Neural crest cell (in vitro differentiated cells): ENCODE measurements at places on chromosomes 7 and 10. TPM values are rescaled to one million over a fixed set of nuclear protein-coding genes. Genes with fewer than 3 reads are reported as not detected.

- no peaks in the 10 kb centered on the region for H3K27me3 ChIP-seq
- H3K36me3 ChIP-seq, result no peaks in the 10 kb centered on the region
- no peak overlapping the region for H3K4me3 ChIP-seq
- DNase-seq, result no peak
These were observed 148.9 kb upstream of the FEZF1 start for GRCh38 chr7:122453432-122453831.

- H3K4me1 ChIP-seq, result no peaks in the 10 kb centered on the region
- H3K4me3 ChIP-seq, result no peak overlapping the region
- peaks cover 2% of the 10 kb centered on the region for H3K36me3 ChIP-seq
These were observed 62.2 kb downstream of the AKR1E2 start for GRCh38 chr10:4888236-4888635.

- H3K4me3 ChIP-seq, result peak overlapping the region; percentile 42
- peaks cover 31% of the 10 kb centered on the region for H3K4me1 ChIP-seq
- peaks cover 6% of the 10 kb centered on the region for H3K36me3 ChIP-seq
- H3K27me3 ChIP-seq, result no peaks in the 10 kb centered on the region
These were observed 242.7 kb upstream of the SEMA3C start for GRCh38 chr7:81161451-81162075.

GRCh38 chr7:5638994-5639393 lies 142.5 kb downstream of the RNF216 start:
- peak overlapping the region; percentile 89 for H3K27ac ChIP-seq
- DNase-seq, result no peak
- H3K4me1 ChIP-seq, result peaks cover 59% of the 10 kb centered on the region

DNA sequence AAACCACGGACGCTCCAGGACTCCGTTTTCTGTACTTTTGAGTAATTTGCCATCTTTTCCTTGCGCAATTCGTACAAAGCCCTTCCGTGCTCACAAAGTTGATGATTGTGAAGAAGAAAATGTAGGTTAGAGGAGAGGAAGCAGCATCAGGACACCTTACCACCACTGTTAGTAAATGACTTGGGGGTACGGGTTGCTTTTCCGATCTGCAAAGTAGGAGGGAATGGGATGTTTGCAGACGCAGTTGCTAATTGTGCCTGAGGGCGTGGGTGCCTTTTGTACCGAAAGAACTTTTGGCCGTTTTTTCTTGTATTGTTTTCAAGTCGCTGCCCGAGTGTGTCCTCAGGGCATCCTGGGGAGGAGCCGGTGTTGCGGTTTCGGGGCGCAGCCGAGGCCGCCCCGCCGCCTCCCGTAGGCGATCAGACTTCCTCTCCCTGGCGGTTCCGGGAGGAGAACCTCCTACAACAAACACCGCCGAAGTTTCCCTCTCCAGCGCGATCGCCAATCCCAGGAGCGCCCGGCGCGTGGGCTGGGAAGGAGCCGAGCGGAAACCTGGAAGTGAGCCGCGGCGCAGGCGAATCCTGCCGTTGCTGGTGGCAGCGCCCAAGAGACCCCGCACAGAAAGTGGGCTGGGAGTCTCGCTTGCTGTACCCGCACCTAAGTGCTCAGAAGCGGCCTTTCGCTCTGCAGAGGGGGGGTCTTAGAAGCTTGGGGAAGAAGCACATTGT lies 1.0 kb downstream of the PRR15 start:
- peaks cover 23% of the 10 kb centered on the region for H3K4me1 ChIP-seq
- DNase-seq, result peak; percentile 20
- no peak overlapping the region for H3K27ac ChIP-seq

DNA sequence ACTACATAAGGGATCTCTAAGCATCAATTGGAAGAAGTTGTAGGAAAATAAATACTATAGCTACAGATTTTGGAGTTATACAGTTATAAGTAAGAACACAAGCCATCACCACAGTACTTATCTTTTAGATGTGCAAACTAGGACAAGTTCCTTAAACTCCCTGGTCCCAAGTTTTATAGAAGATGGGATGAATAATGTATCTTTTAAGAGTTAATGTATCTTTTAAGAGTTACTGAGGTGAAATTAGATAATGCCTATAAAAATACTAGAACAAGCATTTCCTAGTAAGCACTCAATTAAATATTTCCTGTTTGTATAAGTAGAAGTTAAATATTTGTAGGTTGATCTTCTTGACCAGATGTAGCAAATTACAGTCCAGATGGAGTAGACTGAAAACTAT lies 56.8 kb downstream of the SEMA3A start:
- H3K27me3 ChIP-seq, result no peaks in the 10 kb centered on the region
- H3K4me1 ChIP-seq, result peaks cover 34% of the 10 kb centered on the region
- peaks cover 12% of the 10 kb centered on the region for H3K36me3 ChIP-seq
- H3K27ac ChIP-seq, result no peak overlapping the region

DNA sequence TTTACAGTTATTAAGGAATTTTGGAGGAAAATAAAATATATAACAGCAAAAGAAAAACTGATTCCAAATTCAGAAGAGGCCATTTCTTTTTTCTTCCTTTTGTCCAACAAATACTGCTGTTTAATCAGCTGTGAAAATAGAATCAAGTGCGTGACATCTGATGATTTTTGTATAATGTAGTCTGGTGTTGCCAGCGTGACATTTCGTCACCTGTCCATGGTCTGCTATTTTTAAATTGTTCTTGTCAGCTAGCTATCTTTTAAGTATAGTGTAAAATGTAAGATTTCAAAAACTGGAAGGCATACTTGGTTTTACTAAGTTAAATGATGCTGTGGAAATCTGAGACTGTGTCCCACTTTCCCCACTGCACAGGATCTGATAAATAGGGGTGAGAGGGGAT lies 105.9 kb downstream of the CPEB3 start:
- no peaks in the 10 kb centered on the region for H3K4me1 ChIP-seq
- H3K27me3 ChIP-seq, result no peaks in the 10 kb centered on the region
- H3K4me3 ChIP-seq, result no peak overlapping the region

GRCh38 chr10:116848032-116848943 lies 1.0 kb upstream of the ENO4 start:
- H3K4me1 ChIP-seq, result peaks cover 17% of the 10 kb centered on the region
- peak overlapping the region; percentile 94 for H3K27ac ChIP-seq
- no peaks in the 10 kb centered on the region for H3K36me3 ChIP-seq
- peaks cover 21% of the 10 kb centered on the region for H3K27me3 ChIP-seq

GRCh38 chr10:75049316-75050148 lies 61.9 kb upstream of the SAMD8 start:
- H3K4me3 ChIP-seq, result no peak overlapping the region
- no peaks in the 10 kb centered on the region for H3K27me3 ChIP-seq
- DNase-seq, result no peak
- H3K27ac ChIP-seq, result no peak overlapping the region
- H3K36me3 ChIP-seq, result no peaks in the 10 kb centered on the region

DNA sequence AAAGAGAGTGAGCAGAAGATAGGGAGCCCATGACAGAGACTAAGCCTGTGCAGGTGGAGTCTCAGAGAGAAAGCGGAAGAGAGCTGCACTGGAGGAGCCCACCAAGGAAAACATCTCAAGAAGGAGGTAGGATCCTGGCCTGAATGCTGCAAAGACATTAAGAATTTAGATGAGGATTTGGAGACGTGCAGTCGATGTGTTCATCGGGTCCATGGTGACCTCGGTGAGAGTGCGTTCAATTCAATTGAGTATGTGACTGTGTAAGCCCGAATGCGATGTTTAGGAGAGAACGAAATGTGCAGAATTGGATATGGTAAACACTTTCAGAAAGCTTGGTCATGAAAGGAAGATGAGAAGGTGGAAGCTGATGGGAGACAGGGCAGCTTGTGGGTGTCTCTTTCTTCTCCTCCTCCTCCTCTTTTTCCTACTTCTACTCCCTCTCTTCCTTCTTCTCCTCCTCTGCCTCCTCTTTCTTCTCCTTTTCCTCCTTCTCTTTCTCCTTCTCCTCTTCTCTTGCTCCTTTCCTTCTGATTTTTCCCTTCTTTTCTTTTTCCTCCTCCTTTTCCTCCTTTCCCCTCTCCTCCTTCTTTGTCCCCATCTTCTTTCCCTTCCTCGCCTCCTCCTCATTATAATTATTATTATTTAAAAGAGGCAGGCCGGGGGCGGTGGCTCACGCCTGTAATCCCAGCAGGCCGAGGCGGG lies 276.0 kb downstream of the RPS24 start:
- no peaks in the 10 kb centered on the region for H3K36me3 ChIP-seq
- H3K27me3 ChIP-seq, result peaks cover 2% of the 10 kb centered on the region
- no peak for DNase-seq
- H3K4me1 ChIP-seq, result peaks cover 24% of the 10 kb centered on the region

DNA sequence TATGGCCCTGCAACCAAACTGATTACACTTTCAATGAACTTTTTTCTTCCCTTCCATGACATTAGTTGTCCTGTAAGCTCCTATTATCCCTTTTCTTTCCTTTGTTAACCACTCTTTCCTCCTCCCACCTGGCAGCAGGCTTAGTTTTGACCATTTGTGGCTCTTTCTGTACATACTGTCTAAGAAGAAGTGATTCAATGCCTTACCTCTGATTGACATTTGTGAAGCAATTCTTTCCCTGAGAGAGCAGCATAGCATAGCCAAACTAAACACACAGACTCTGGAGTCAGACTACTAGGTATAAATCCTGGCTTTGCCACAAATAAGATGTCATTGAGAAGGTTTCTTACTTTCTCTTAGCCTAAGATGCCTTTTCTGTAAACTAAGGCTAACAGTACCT lies 48.9 kb downstream of the AHR start:
- H3K27ac ChIP-seq, result peak overlapping the region; percentile 32
- H3K4me1 ChIP-seq, result peaks cover 7% of the 10 kb centered on the region
- peaks cover 23% of the 10 kb centered on the region for H3K36me3 ChIP-seq
- H3K27me3 ChIP-seq, result no peaks in the 10 kb centered on the region

DNA sequence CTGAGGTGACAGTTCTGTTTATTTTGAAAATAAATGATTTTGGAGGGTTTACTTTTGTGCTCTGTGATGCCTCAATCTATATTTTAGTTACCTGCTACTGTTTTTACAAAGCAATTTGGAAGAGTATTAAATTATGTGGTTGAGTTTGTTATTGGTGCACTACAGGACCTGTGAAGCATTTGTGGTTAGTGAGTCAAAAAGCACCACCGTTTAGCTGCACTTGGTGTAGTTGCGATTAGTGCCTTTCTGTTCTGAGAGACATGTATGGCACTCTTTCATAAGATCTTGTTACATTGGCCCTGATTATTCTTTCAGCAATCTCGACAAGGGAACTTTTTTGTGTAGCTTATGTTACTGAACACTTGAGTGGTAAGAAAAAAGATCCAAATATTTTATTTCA lies 132.2 kb downstream of the BBS9 start:
- H3K4me1 ChIP-seq, result peaks cover 6% of the 10 kb centered on the region
- DNase-seq, result no peak
- no peak overlapping the region for H3K4me3 ChIP-seq
- H3K27ac ChIP-seq, result no peak overlapping the region
- no peaks in the 10 kb centered on the region for H3K36me3 ChIP-seq

GRCh38 chr10:65571011-65571570 lies 1354.7 kb upstream of the LRRTM3 start:
- DNase-seq, result no peak
- H3K36me3 ChIP-seq, result no peaks in the 10 kb centered on the region
- peak overlapping the region; percentile 79 for H3K27ac ChIP-seq
- peak overlapping the region; percentile 79 for H3K4me3 ChIP-seq

GRCh38 chr7:99860281-99861127 lies 16.3 kb downstream of the OR2AE1 start:
- H3K36me3 ChIP-seq, result no peaks in the 10 kb centered on the region
- DNase-seq, result no peak
- H3K27me3 ChIP-seq, result peaks cover 5% of the 10 kb centered on the region
- peaks cover 8% of the 10 kb centered on the region for H3K4me1 ChIP-seq
- peak overlapping the region; percentile 65 for H3K27ac ChIP-seq
- H3K4me3 ChIP-seq, result no peak overlapping the region

GRCh38 chr10:81472927-81473470 lies 402.0 kb upstream of the NRG3 start:
- H3K36me3 ChIP-seq, result peaks cover 5% of the 10 kb centered on the region
- H3K4me3 ChIP-seq, result no peak overlapping the region
- no peaks in the 10 kb centered on the region for H3K27me3 ChIP-seq
- no peaks in the 10 kb centered on the region for H3K4me1 ChIP-seq

- no peak for DNase-seq
- H3K27ac ChIP-seq, result no peak overlapping the region
- no peak overlapping the region for H3K4me3 ChIP-seq
- H3K36me3 ChIP-seq, result no peaks in the 10 kb centered on the region
These were observed 131.7 kb downstream of the DGKI start for GRCh38 chr7:137715121-137715520.

- H3K27ac ChIP-seq, result no peak overlapping the region
- H3K27me3 ChIP-seq, result peaks cover 9% of the 10 kb centered on the region
- no peak for DNase-seq
- no peak overlapping the region for H3K4me3 ChIP-seq
- H3K36me3 ChIP-seq, result no peaks in the 10 kb centered on the region
These were observed 5.1 kb downstream of the ZCCHC24 start for GRCh38 chr10:79440281-79440680.

GRCh38 chr10:125102246-125102645 lies 58.1 kb downstream of the CTBP2 start:
- no peak overlapping the region for H3K4me3 ChIP-seq
- peaks cover 11% of the 10 kb centered on the region for H3K36me3 ChIP-seq
- DNase-seq, result no peak
- H3K4me1 ChIP-seq, result peaks cover 75% of the 10 kb centered on the region
- H3K27me3 ChIP-seq, result no peaks in the 10 kb centered on the region

DNA sequence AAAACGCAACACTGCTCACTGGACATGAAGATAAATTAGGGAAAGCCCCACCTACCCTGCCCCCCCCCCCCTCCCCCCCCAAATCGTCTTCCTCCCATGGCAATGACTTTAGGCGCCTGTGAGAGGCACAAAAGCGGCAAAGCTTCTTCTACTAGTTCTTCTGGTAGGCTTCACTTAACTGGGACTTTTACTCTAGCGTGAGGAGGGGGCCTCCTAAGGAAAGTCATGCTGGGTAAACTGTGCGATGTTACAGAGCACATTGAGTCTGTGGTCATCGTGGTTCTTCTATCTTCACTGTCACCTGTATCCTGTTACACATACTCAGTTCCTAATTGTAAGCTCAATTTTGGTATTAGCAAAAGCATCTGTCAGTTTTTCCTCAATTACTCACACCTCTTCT lies 25.1 kb downstream of the HSPB1 start:
- no peaks in the 10 kb centered on the region for H3K27me3 ChIP-seq
- peaks cover 20% of the 10 kb centered on the region for H3K36me3 ChIP-seq
- H3K27ac ChIP-seq, result no peak overlapping the region
- H3K4me3 ChIP-seq, result no peak overlapping the region

- H3K36me3 ChIP-seq, result no peaks in the 10 kb centered on the region
- no peaks in the 10 kb centered on the region for H3K27me3 ChIP-seq
- no peak for DNase-seq
- peaks cover 5% of the 10 kb centered on the region for H3K4me1 ChIP-seq
- H3K27ac ChIP-seq, result peak overlapping the region; percentile 76
These were observed 109.6 kb upstream of the MTPN start for GRCh38 chr7:136086712-136087111.

- peaks cover 94% of the 10 kb centered on the region for H3K27me3 ChIP-seq
- peak; percentile 34 for DNase-seq
- H3K4me1 ChIP-seq, result peaks cover 35% of the 10 kb centered on the region
These were observed 1.5 kb downstream of the MKX start for GRCh38 chr10:27743877-27744801.

Gene CNNM1
- 1.6 and 2.0 TPM in 2 replicates for total RNA-seq

Gene DPCD
- total RNA-seq, result 29.6 and 35.5 TPM in 2 replicates

Gene POM121
- 68.8 and 74.3 TPM in 2 replicates for total RNA-seq

Gene CFAP43
- total RNA-seq, result 0.63 and 0.71 TPM in 2 replicates

Gene GNAT3
- not detected in 2 replicates for total RNA-seq

Gene SLC13A1
- total RNA-seq, result not detected in 2 replicates

Gene TSPAN15
- 11.5 and 12.3 TPM in 2 replicates for total RNA-seq

Gene ZDHHC16
- total RNA-seq, result 58.1 and 58.2 TPM in 2 replicates

Gene CCDC136
- 70.6 and 72.2 TPM in 2 replicates for total RNA-seq

Gene IFIT2
- 0.09 and 0.12 TPM in 2 replicates for total RNA-seq

Gene CHRM2
- total RNA-seq, result 0.14 TPM in 2 replicates

Gene CASD1
- total RNA-seq, result 40.2 and 43.3 TPM in 2 replicates

Gene COL28A1
- total RNA-seq, result 0.28 and 0.30 TPM in 2 replicates

Gene VAX1
- total RNA-seq, result 0.16 and 0.23 TPM in 2 replicates

Gene TMEM213
- total RNA-seq, result not detected in 2 replicates

Gene CLCN1
- total RNA-seq, result 0.09 TPM in 1 of 2 replicates, not detected in the other

Gene PKD1L1
- total RNA-seq, result 0.11 and 0.19 TPM in 2 replicates
